Glomerular endothelial cell (primary cell): ENCODE measurements at places on chromosomes 11 and 22. TPM values are rescaled to one million over a fixed set of nuclear protein-coding genes. Genes with fewer than 3 reads are reported as not detected.

Gene TMEM258
- total RNA-seq: 57.6 and 76.3 TPM in 2 replicates

Gene CRELD2
- 67.8 and 84.8 TPM in 2 replicates for total RNA-seq

Gene CDON
- total RNA-seq: 6.1 and 7.7 TPM in 2 replicates

Gene SLC36A4
- 11.6 and 13.1 TPM in 2 replicates for total RNA-seq

Gene GSTT2
- 0.41 TPM in 1 of 2 replicates, not detected in the other for total RNA-seq

Gene CD3E
- not detected in 2 replicates for total RNA-seq

Gene AMOTL1
- 57.1 and 59.3 TPM in 2 replicates for total RNA-seq

Gene PGM2L1
- total RNA-seq: 9.8 and 11.4 TPM in 2 replicates

Gene MGAT3
- 0.05 and 0.12 TPM in 2 replicates for total RNA-seq

Gene SPI1
- total RNA-seq: not detected in 2 replicates

Gene TYR
- not detected in 2 replicates for total RNA-seq

Gene C11orf16
- not detected in 2 replicates for total RNA-seq

Gene TMEM45B
- total RNA-seq: 0.35 TPM in 1 of 2 replicates, not detected in the other

Gene TMEM121B
- total RNA-seq: 0.68 and 0.88 TPM in 2 replicates

Gene HBE1
- total RNA-seq: not detected in 2 replicates

Gene NUDT8
- 7.4 and 10.1 TPM in 2 replicates for total RNA-seq

Gene RAG2
- total RNA-seq: not detected in 2 replicates

Gene NCR3LG1
- 5.5 and 5.6 TPM in 2 replicates for total RNA-seq

Gene OVCH2
- not detected in 2 replicates for total RNA-seq

Gene HOATZ
- total RNA-seq: not detected in 2 replicates

Gene CHRNA10
- 0.92 and 1.5 TPM in 2 replicates for total RNA-seq

Gene SNX19
- 57.4 and 82.1 TPM in 2 replicates for total RNA-seq

Gene SEC14L2
- 12.0 and 18.8 TPM in 2 replicates for total RNA-seq

Gene NUP98
- 60.9 and 79.4 TPM in 2 replicates for total RNA-seq

Gene WBP2NL
- total RNA-seq: 0.41 and 0.97 TPM in 2 replicates

Gene LMO1
- 0.76 TPM in 1 of 2 replicates, not detected in the other for total RNA-seq

Gene KREMEN1
- 0.68 and 2.3 TPM in 2 replicates for total RNA-seq

Gene PGA5
- not detected in 2 replicates for total RNA-seq

Gene KIAA0930
- total RNA-seq: 54.6 and 63.4 TPM in 2 replicates

Gene SYT7
- 0.53 and 1.3 TPM in 2 replicates for total RNA-seq

Gene MOGAT2
- not detected in 2 replicates for total RNA-seq

Gene OR4C3
- total RNA-seq: not detected in 2 replicates

Gene IFITM10
- 1.1 TPM in 1 of 2 replicates, not detected in the other for total RNA-seq

Gene C11orf91
- total RNA-seq: 2.0 TPM in 1 of 2 replicates, not detected in the other

Gene P4HA3
- total RNA-seq: 14.4 and 20.2 TPM in 2 replicates

Gene PIWIL4
- total RNA-seq: 1.1 and 4.0 TPM in 2 replicates

Gene RGL4
- not detected in 2 replicates for total RNA-seq
